ENCODE measurements at places on chromosomes 6 and 20.
A peak's percentile ranks its signal among the peaks of the same experiment; 100 is the strongest.

GRCh38 chr20:22722811-22723210 is 138.4 kb upstream of the FOXA2 start:
- DNase-seq: no peak

- DNase-seq: no peak
These were observed 54.0 kb downstream of the TMEM242 start for GRCh38 chr6:157269261-157269794.

GRCh38 chr20:9331707-9332435 is 182.5 kb upstream of the LAMP5 start:
- no peak for DNase-seq

- no peak for DNase-seq
These were observed 150.6 kb downstream of the QKI start for GRCh38 chr6:163565140-163565539.

DNA sequence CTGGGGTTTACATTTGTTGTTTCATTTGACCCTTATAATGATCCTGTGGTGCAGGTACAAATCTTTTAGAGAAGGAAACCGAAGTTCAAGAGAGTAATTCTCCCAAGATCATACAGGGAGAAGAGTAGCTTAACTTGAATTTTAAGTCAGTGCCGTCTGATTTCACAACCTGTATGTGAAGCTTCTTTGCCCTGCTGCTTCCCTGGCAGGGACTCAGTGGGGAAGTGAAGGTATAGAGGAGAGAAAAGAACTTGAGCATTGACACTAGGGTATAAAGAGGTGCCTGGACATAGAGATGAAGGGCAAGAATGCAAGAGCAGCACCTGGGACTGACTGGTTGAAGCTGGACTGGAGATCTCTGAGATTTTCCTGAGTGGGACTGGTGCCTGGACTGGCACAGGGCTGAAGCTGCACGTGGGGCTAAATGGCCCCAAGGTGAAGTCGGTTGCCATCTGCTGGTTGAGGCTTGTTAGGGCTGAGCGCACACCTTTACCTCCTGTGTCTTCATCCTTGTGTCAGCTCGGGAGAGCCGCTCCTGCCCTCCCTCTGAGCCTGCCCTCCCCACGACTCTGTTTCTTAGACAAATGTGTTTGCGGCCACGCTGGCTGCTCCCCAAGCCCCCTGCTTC is 41.8 kb downstream of the FARS2 start:
- DNase-seq: peak; percentile 10

GRCh38 chr6:36745836-36746235 is 48.2 kb downstream of the RAB44 start:
- no peak for DNase-seq

Measured in stimulated activated CD4-positive, alpha-beta T cell treated with anti-CD3 and anti-CD28 coated beads, TNF-alpha, amount 100 ng/mL, for 1 hour (primary cell).